HCT116 (cell line): ENCODE measurements at places on chromosomes 7 and 10. TPM values are rescaled to one million over a fixed set of nuclear protein-coding genes. Genes with fewer than 3 reads are reported as not detected.

DNA sequence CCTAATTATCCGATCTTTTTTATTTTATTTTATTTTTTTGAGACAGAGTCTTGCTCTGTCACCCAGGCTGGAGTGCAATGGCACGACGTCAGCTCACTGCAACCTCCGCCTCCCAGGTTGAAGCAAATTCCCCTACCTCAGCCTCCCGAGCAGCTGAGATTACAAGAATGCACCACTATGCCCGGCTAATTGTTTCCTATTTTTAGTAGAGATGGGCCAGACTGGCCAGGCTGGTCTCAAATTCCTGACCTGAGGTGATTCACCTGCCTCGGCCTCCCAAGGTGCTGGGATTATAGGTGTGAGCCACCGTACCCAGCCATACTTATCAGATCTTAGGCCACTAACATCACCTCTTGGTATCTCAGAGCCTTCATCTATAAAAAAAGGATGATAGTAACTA lies 4.9 kb downstream of the SLC25A13 start:
- no peak overlapping the region for H3K4me3 ChIP-seq
- no peaks in the 10 kb centered on the region for H3K27me3 ChIP-seq
- H3K27ac ChIP-seq: no peak overlapping the region
- DNase-seq: no peak
- no peaks in the 10 kb centered on the region for H3K36me3 ChIP-seq

- H3K27ac ChIP-seq: no peak overlapping the region
- H3K4me3 ChIP-seq: no peak overlapping the region
Measured at GRCh38 chr7:98256431-98256830, 4.4 kb upstream of the TECPR1 start.

GRCh38 chr7:157729566-157729965 lies 392.8 kb downstream of the DNAJB6 start:
- H3K27ac ChIP-seq: no peak overlapping the region
- no peaks in the 10 kb centered on the region for H3K36me3 ChIP-seq
- no peak for DNase-seq
- peaks cover 20% of the 10 kb centered on the region for H3K27me3 ChIP-seq

TEX47 gene
- not detected for total RNA-seq

GRCh38 chr10:34337917-34338316 lies 477.2 kb downstream of the PARD3 start:
- no peak for DNase-seq
- no peaks in the 10 kb centered on the region for H3K4me1 ChIP-seq
- no peaks in the 10 kb centered on the region for H3K27me3 ChIP-seq
- no peak overlapping the region for H3K27ac ChIP-seq
- H3K36me3 ChIP-seq: no peaks in the 10 kb centered on the region

DNA sequence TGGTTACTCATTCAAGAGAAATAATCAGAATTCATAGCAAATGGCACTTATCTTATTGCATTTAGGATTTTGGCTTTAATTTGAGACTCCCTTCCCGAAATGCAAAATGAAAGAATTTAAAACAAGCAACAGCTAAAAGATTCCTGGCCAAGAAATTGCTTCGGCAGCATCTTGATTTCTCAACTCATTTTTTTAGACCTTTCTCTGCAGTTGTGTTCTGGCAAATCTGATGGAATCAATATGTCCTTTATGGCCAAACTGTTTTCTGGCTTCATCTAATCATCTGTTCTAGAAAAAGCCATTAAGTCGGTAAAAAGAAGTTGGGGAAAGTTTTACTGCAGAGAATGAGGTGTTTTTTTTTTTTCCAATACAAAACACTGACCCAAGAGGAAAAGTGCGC lies 172.1 kb downstream of the SLC16A9 start:
- no peak overlapping the region for H3K27ac ChIP-seq
- no peak overlapping the region for H3K4me3 ChIP-seq
- 0 out of 2 replicates have a peak, but pooled peaks cover 3% of the 10 kb centered on the region for H3K27me3 ChIP-seq
- no peaks in the 10 kb centered on the region for H3K4me1 ChIP-seq

CRYGN gene
- not detected for total RNA-seq

DNA sequence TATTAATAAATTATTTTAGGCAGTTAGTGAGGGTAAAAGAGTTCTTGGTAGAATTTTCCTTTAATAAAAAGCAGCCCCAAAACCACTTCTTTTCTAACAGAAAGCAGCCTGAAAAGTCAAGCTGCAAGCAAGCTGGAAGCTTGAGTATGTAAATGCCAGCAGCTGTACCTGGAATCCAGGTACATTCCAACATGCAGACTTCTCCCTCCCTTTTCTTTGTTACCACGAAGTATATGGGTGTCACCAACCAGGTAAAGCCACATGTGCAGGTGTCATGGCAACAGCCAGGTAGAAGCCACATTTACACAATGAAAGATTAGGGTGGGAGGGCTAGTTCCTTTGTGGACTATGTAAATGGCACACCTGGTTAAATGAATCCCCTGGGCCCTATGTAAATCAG lies 114.6 kb downstream of the EPC1 start:
- H3K27ac ChIP-seq: no peak overlapping the region
- no peaks in the 10 kb centered on the region for H3K36me3 ChIP-seq
- no peaks in the 10 kb centered on the region for H3K4me1 ChIP-seq
- no peaks in the 10 kb centered on the region for H3K27me3 ChIP-seq

ADAM12 gene
- total RNA-seq: not detected

ZDHHC16 gene
- 34.0 TPM for total RNA-seq

- no peak for DNase-seq
- H3K27me3 ChIP-seq: no peaks in the 10 kb centered on the region
- H3K4me1 ChIP-seq: no peaks in the 10 kb centered on the region
- no peak overlapping the region for H3K27ac ChIP-seq
Measured at GRCh38 chr10:34244756-34245484, 570.2 kb downstream of the PARD3 start.

DNA sequence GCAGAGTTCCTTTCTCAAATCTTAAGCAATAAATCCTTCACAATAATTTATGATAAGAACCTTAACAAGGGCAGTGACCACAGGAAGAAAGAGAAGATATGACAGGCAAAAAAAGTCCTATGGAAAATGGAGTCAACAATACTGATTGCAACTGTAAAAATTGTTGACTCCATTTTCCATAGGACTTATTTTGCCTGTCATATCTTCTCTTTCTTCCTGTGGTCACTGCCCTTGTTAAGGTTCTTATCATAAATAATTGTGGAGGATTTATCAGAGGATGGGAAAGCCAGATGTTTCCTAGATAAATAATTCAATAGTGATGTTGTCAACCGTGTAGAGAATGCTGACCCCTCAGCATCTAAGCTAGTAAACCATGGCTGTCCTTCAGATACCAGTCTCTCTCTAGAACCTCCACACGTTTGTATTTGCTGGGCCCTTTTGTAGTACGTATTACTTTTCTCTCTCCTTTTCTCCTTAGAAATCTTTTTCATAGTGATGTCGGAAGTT lies 172.6 kb upstream of the BET1 start:
- no peaks in the 10 kb centered on the region for H3K27me3 ChIP-seq
- no peak overlapping the region for H3K27ac ChIP-seq
- no peak overlapping the region for H3K4me3 ChIP-seq
- peaks cover under 1% of the 10 kb centered on the region; the same call in 1 of the 2 replicates for H3K4me1 ChIP-seq
- no peak for DNase-seq

DNA sequence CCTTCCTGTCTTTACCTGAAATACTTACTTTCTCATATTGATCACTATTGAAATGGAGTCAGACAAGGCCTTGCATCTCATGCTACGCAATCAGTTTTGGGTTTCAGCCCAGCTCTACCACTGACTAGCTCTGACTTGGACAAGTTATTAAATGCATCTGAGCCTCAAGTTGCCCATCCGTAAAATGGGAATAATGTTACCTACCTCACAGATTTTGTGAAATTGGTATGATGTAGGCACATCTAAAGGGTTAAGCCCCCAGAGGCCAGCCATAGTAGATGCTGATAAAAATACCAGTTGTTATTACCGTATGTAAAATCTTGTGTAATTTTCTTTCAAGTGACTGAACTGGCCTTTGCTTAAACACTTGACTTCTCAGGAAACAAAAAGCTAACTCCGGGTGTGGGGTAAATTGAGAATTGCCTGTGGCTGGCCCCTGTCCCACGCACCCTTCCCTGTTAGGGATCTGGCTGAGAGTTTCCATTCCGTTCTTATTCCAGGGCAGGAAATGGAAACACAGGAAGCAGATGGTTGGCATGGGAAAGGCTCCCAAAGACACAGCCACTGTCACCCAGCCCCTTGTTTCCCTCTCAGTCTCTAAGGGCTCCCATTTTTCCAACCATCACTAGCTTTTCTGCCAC lies 7.5 kb downstream of the DUSP5 start:
- H3K36me3 ChIP-seq: peaks cover 65% of the 10 kb centered on the region
- peaks cover 38% of the 10 kb centered on the region for H3K4me1 ChIP-seq
- H3K27ac ChIP-seq: no peak overlapping the region

LRRD1 gene
- not detected for total RNA-seq

DNA sequence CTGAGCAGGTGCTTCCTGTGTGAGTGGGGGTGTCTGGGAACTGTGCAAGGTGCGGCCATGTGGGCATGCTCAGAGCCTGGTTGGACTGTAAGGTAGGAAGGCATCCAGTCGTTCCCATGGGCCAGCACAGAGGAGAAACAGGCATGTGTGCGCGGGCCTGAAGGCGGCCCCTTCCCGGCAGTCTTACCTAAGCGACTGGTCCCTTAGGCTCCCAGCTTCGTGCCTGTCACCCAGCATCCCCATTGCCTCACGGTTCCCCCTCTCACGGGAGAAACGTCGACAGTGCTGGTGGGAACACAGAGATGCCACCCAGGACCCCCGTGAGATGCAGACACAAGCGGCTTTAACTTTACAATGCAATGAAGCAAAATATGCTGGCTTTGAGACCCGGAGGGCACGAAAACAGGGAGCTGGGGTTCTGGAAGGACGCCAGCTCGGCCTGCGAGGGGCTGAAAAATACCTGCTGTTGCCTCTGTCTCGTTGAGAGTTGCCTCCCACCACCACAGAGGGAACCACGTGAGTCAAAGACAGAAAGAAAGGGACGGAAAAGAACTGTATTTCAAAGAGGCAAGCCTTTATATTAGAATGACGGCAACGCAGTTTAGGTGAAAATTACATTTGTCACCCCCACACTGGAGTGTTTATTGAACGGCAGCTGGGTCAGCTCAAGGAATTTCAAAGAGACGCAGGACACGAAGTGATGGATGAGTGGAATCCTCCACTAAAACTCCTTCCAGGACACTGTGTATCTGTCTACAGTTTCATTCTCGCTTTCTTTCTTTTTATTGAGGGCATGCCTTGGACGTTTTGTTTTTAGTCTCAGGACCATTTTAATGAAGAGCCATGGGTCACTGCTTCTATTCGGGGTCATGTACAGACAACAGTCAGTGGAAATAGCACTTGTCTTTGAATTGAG lies 128.4 kb downstream of the DNAJB6 start:
- no peak overlapping the region for H3K27ac ChIP-seq
- no peak for DNase-seq
- no peak overlapping the region for H3K4me3 ChIP-seq
- no peaks in the 10 kb centered on the region for H3K36me3 ChIP-seq
- H3K27me3 ChIP-seq: 0 out of 2 replicates have a peak, but pooled peaks cover 6% of the 10 kb centered on the region
- peaks cover 6% of the 10 kb centered on the region; the same call in 1 of the 2 replicates for H3K4me1 ChIP-seq

KIFBP gene
- 26.9 TPM for total RNA-seq

OR6V1 gene
- total RNA-seq: not detected

ATG9B gene
- total RNA-seq: 2.1 TPM

DNA sequence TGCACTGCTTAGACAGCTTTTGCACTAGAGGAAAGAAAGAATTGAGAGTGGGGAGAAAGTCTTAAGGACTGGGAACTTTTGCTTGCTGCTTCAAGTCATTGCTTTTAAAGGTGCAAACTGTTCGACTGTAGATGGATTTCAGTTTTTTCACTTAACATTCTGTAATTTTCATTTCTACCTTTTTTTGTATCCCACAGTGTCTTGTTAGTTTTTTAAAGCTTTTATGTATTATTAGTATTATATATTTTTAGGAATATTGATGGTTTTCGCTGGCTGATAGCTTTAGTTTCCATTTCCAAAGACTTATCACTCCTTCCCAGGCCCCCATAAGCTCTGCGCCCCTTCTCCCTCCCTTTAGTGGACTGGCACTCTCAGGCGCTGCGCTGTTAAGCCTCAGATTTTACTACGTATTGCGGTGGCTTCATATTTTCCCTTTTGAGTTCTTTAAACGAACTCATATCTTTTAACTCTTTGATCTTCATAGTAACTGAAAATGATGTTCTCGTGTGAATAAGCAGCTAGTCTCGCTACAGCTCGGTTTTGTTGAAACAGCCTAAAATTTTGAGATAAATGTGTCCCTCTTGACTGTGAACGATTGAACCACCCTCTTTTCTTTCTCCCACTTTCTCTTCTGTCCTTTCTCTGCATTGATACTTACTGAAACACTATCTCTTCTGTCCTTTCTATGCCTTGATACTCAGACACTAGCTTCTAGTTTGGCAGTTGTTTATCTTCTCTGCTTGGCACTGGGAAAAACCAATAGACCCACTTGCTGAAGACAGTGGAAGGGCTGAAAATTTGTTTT lies 2.5 kb upstream of the ETV1 start:
- peaks cover 13% of the 10 kb centered on the region for H3K4me1 ChIP-seq
- no peaks in the 10 kb centered on the region for H3K27me3 ChIP-seq
- peak overlapping the region; percentile 68 for H3K27ac ChIP-seq
- H3K36me3 ChIP-seq: no peaks in the 10 kb centered on the region

PAPSS2 gene
- total RNA-seq: 14.6 TPM

- H3K4me3 ChIP-seq: no peak overlapping the region
- H3K36me3 ChIP-seq: no peaks in the 10 kb centered on the region
- H3K4me1 ChIP-seq: peaks cover 26% of the 10 kb centered on the region; the same call in 1 of the 2 replicates
- H3K27me3 ChIP-seq: no peaks in the 10 kb centered on the region
- DNase-seq: peak; percentile 69
- no peak overlapping the region for H3K27ac ChIP-seq
Measured at GRCh38 chr7:17099083-17099973, 199.1 kb upstream of the AHR start.

SLC37A3 gene
- 41.8 TPM for total RNA-seq

- H3K27ac ChIP-seq: no peak overlapping the region
- no peak overlapping the region for H3K4me3 ChIP-seq
- peaks cover 7% of the 10 kb centered on the region for H3K4me1 ChIP-seq
- DNase-seq: no peak
- H3K27me3 ChIP-seq: no peaks in the 10 kb centered on the region
- H3K36me3 ChIP-seq: no peaks in the 10 kb centered on the region
Measured at GRCh38 chr10:123013456-123014419, 4.9 kb downstream of the ACADSB start.

C7orf57 gene
- total RNA-seq: 0.15 TPM
